ENCODE measurements at places on chromosomes 5 and 9.
A peak's percentile ranks its signal among the peaks of the same experiment; 100 is the strongest.

DNA sequence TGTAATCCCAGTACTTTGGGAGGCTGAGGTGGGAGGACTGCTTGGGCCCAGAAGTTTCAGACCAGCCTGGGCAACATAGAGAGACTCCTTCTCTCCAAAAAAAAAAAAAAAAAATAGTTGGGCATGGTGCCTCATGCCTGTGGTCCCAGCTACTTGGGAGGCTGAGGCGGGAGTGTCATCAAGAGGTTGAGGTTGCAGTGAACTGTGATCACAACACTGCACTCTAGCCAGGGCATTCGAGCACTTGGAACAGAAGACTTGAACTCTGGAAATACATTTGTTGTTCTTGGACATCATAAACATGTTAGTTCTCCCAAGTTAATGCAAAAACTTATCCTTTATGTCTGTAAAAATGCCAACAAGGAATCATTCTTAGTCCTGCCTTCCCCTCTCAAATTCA, 29.6 kb downstream of the EHMT1 start:
- DNase-seq = no peak

GRCh38 chr9:109856785-109857184, 76.8 kb downstream of the PALM2AKAP2 start:
- no peak for DNase-seq

GRCh38 chr9:108168236-108168850, 678.8 kb upstream of the KLF4 start:
- peak; percentile 91 for DNase-seq

DNA sequence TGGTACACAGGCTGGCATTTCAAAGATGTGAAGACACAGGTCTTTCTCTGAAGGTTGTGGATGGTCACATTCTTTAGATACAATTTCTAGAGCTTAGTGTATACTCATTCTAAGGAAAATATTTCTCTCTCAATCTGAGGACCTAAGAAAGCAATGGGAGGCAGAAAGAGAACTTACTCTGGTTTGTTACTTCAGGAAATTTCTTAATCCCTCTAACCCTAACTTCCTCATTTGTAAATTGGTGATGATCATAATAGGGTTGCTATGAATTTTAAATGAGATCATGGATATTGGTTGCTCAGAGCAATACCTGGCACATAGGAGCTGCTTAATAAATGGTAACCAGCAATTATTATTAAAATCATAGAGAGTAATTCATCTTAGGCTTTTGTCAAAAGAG, 22.1 kb downstream of the FAM170A start:
- no peak for DNase-seq

GRCh38 chr5:138565100-138565821, 9.9 kb downstream of the HSPA9 start:
- no peak for DNase-seq

- no peak for DNase-seq
Measured at GRCh38 chr9:135561391-135562234, at the start of gene PAEP. Gene PAEP, plus strand, starts transcription at chr9:135561756.

DNA sequence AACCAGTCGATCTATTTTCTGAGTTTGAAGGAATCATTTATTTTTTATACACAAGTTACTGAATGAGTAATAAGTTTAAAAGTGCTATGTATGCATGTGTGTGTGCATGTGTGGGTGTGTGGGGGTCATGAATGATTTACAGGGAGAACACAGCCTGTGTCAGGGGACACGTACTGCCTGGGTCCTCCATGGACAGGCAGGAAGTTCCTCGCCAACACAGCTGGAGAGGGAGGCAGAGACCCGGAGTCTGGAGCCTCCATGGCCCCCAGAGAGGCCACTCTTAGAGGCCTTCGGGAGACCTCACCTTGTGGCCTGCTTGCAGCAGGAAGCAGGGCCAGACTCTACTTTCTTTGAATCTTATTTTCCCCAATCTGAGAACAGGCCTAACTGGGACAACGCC, 144.7 kb downstream of the GABBR2 start:
- peak; percentile 75 for DNase-seq

DNA sequence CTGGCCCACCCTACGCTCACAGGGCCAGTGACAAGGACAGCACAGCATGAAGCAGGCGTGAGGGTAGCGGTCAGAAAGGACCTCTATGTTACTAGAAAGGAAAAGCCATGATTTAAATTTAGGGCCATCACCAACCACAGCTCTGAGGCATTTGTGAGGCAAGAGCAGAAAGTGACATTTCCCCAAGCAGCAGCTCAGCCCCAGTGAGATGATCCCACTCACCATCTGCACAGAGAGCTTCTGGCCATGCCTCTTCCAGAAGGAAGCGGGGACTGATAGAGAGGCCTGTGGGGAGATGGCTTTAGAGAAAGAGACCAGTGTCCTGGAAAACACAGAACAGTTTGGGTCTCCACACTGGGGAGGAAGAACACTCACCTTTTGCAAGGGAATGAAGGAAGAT, 413.9 kb downstream of the SPOCK1 start:
- no peak for DNase-seq

DNA sequence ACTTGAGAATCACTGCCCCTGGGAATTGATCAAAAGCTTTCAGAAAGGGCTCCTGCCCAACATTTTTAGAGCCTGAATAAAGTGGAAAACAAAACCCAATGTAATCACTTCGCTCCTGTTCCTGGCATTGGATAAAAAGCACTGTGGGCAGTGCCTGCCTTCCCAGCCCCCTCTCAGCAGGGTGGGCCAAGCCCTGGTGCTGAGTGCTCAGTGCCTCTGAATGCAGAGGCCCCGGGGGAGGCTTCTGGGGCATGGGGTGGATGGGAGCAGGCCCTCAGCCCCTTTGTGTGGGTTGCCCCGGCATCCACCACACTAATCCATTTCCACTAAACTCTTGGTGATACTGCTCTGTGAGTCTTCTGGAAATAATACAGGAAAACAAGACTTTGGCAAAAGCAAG, 55.6 kb downstream of the CFAP90 start:
- DNase-seq = no peak

- DNase-seq = no peak
Measured at GRCh38 chr5:151617383-151617840, 26.3 kb upstream of the FAT2 start.

DNA sequence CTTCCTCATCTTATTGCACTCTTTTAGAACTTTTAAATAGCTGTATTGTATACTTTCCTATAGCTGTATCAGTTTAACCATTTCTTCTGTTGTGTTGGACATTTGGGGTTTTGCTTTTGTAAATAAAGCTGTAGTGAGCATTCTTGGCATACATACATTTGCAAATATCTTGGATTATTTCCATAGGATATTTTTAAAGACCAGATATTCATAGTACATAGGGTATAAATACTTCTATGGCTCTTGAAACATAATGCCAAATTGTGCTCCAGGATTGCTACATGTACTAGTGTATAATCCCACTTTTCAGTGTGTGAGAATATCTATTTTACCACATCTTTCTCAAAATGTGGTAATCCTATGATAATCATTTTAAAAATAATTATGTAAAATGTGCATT, 51.2 kb downstream of the SCAMP1 start:
- DNase-seq = no peak

DNA sequence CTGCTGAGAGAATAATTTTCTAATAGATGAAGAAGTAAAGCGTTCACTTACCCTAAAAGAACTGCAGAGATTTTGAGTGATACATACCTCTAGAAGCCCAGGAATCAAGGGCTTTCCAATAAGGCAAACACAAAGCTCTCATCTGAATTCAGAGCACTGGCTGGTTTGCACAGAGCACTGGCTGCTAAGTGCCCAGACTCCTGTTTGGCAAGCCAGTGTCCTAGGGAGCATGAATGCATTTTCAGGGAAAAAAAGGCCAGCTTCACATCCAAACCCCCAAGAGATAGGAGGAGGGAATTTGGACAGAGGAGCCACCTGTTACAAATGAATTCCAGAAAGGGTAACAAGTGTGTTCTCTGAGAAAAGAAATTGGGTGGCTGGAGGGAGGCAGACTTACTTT, 65.3 kb downstream of the ARSB start:
- DNase-seq = no peak

DNA sequence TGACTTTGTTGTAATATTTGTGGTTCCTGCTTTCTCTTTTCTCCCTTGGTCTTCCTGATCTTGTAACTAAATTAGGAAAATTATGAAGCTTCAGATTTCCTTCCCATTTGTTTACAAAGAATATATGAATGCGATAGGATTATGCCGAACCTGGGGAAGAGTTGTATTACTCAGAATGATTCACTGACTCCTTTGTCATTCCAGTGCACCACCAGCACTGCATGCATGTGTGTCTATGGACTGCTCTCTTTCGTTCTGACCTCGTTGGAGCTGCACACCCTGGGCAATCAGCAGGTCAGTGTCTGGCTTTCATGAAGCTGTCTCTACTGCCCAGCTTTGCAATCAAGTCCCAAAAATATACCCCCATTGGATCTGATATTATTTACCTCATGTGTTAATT, 25.5 kb downstream of the NUP188 start:
- no peak for DNase-seq

- no peak for DNase-seq
Measured at GRCh38 chr9:137352511-137353222, 50.6 kb upstream of the NRARP start.

DNA sequence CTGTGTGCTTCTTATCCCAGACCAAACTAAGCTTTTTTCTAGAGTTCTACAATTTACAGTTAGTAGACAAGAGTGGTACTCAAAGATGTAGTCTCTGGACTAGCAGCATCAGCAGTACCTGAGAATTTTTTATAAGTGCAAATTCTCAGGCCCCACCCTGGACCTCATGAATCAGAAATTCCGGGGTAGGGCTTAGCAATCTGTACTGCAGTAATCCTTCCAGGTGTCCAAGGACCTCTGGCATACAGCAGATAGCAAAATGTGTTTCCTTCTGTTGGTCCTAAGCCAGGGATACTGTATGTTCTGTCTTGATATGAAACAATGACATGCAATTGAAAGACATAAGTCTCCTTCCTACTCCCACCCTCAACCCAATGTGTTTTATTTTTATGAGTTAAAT, 194.3 kb downstream of the MSX2 start:
- DNase-seq = no peak

DNA sequence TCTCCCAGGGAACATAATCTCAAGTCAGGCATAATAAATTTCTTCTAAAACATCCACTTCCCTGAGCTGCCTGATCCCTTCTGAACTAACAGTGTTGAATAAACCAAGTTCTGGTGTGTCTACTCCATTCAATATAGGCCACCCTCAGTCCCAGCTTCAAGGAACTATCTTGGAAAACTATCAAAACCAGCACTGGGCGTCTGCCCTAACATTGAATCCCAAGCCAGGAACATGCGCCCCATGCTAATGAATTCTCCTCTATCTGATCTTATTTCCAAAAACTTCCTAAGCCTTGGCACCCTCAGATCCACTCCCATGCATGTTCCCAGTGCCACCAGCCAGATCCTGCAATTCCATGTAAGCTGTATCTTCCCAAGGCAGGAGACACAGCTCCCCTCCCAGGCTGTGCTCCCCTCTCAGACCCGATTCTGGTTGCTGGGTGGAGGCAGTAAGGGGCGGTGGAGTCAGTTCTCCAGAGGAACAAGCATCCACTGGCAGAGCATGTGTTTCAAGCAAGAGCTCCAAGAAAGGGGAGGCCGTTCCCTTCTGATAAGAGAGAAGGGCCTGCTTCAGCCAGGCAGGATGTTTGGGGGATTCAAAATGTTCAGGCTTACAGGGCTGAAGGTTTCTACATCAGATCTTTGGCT, 13.1 kb upstream of the FOXI1 start:
- no peak for DNase-seq

DNA sequence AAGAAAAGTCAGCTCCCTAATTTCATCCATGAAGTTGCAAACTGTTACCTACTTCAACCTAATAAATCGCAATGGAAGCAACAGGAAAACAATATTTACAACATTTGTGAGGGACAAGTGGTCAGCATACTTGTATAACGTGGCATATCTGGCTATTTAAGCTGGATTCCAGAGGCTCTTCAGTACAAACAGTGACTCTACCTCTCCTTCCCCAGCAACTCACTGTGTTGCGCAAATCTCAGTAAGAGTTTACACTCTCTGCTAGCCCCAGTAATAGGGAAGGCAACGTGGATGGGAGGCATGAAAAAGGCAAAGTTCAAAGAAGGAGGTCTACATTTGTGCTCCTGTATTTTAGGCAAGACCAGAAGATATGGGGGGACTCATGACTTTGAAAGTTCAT, 18.9 kb upstream of the SEMA5A start:
- no peak for DNase-seq

DNA sequence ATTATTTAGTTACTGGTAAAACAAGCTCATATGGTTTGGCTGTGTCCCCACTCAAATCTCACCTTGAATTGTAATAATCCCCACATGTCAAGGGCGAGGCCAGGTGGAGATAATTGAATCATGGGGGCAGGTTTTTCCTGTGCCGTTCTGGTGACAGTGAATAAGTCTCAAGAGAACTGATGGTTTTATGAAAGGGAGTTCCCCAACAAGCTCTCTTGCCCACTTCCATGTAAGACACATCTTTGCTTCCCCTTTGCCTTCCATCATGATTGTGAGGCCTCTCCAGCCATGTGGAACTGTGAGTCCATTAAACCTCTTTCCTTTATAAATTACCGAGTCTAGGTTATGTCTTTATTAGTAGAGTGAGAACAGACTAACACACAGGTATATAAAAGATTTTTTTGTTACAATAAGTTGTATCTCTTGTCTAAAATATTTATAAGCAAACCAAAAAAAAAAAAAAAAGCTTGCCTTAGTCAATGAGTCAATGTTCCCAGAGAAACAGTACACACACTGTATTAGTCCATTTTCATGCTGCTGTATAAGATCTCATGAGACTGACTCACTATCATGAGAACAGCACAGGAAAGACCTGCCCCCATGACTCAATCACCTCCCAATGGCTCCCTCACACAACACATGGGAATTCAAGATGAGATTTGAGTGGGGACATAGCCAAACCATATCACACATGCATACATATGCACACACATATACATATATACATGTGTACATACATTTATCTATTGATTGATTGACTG, 138.3 kb downstream of the BASP1 start:
- DNase-seq = no peak

DNA sequence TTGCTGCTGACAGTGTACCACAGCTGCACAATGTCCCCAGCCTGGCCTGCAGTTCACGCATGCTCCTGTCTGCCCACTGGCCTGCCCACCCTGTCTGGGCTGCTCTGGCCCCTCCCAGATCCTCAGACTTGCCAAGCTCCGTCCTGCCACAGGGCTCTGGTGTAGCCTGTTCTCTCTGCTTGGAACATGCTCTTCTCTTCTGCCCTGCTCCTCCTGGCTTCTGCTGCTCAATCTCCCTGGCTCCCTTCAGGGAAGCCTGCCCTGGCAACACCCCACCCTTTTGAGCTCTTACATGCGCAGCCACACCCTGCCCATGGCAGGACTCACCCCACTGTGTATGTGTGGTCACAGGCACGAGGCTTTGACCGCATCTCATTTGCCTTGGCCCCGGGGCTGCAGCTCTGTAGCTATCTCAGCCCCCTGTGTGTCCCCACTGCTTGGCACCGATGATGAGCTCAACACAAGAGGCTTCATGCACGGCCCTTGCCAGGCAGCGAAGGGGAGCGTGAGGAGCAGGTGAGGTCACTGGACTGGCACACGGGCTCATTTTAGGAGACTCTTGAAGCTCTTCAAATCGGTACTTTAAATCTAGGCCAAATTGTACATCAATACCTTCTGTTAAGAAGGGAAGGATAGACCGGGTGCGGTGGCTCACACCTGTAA, 20.4 kb upstream of the BRD3 start:
- no peak for DNase-seq

Measured in esophagus muscularis mucosa (tissue), 4 donors.